ENCODE measurements at places on chromosomes 2 and 18.

- DNase-seq = peak; percentile 72
Observed at GRCh38 chr2:74457549-74458131, 598 bp upstream of the WBP1 start.

- DNase-seq = no peak
Observed at GRCh38 chr2:25473758-25474340, 132.1 kb upstream of the DNMT3A start.

DNA sequence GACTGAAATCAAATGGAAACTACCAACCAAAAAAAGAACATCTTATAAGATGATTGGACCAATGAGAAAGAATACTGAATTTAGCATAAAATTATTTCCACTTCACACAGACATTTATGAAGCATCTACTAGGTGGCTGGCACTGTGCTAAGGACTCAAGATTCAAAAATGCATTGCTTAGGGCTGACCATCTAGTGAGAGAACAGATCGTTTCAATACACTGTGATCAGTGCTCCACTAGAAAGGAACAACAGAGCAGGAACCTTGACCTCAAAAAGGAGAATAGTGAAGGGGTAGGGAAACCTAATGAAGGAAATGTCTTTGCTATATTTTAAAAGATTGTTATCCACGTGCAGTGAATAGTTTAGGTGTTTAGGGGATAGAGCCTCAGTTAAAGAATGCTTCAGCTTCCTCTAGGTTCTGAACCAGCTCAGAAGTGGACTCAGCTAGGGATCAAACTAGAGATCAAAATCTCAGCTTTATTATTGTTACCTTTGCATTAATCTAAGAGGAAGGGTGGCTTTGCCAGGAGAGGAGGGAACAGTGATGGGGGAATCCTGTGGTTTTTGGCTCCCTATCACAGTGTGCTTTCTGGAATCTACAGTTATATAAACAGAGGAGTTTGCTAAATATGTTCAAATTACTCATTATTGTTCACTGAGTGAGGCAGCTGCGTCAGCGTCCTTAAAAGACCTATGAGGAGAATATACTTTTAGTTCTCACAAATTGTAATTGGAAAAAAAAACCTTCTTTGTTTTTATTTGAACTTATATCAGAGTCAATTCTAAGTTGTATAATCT lies 16.2 kb upstream of the BBS5 start:
- no peak for DNase-seq

DNA sequence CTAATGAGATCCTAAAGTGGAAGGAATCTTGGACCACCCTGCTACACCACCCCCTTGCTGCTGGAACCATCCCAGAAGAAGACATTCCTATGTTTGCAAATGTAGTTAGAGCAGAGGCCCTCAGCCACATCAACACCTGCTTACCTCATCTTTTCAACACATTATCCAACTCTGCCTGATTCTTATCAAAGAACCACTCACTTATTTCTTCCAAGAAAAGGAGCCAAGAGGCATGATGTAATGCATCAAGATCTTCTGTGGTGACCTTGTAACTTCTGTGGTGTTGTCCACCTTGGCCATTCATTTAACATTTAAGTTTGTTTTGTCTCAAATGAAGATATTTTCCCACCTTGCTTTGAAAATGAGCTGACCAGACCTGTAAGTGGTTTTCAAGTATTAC lies 338.1 kb downstream of the CTNNA2 start:
- no peak for DNase-seq

DNA sequence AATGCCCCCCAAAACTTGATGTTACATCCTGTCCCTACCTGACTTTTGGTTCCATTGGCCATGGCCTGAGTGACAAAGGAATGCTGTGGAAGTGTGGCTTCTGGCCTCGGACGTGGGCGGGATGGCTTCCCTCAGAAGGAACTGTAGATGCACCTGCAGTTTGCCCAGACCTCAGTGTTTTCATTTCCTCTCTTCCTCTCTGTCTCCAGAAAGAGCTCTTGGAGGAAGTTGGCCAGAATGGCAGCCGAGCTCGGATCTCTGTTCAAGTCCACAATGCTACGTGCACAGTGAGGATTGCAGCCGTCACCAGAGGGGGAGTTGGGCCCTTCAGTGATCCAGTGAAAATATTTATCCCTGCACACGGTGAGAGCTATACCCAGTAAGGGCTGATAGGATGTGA lies 61.0 kb upstream of the TMEM87B start:
- DNase-seq = no peak

GRCh38 chr2:25029183-25029554 lies 12.7 kb upstream of the EFR3B start:
- no peak for DNase-seq

GRCh38 chr18:47893939-47894699 lies 36.3 kb downstream of the SMAD2 start:
- no peak for DNase-seq

DNA sequence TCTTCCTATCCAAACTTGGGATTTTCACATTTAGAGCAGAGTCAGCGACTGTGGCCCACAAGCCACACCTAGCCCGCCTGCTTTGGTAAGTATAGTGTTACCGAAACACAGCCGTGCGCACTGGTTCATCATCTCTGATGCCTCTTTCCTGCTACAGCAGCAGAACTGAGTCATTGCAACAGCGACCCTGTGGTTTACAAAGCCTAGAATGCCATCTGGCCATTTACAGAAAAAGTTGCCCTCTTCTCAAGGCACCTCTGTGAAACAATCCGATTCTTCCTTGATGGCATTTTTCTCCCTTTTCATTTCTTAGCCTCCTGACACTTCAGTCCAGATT lies 10.7 kb upstream of the IAH1 start:
- DNase-seq = no peak

DNA sequence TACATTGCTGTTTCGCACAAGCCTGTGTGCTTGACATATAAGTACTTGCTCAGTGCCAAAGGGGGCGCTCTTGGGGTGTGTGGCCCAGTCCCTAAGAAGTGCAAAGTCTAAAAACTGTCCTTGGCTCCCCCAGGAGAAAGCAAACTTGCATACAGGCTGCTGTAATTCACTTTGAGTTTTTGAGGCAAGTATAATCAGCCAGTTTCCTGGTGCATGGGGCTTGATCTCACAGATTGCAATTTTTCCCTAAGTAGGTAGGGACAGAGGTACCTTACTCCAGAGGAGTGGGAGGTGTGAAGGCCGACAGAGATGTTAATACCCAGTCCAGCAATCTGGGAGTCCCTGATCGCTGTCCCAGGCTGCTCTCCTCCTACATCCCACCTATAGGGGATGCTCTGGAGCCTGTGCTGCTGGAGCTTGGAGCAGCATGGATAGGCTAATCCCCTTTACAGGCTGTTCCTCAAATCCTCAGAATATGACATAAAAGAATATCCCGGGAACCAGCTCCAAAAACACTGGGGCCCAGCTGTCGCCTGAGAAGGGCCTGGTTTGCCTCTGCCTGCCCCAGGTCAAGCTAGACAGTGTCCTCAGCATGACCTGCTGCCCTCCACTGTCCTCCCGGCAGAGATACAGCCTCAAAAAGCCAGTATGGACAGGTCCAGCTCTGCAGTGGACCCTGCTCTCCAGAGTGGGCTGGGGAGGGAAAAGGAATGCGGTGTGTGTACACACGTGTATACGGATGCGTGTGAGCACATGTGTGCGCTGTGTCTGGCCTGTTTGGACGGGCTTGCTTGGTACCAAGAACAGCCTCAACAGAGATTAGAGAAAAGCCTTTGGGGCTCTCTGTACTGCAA lies 136.5 kb upstream of the HAAO start:
- DNase-seq = no peak

DNA sequence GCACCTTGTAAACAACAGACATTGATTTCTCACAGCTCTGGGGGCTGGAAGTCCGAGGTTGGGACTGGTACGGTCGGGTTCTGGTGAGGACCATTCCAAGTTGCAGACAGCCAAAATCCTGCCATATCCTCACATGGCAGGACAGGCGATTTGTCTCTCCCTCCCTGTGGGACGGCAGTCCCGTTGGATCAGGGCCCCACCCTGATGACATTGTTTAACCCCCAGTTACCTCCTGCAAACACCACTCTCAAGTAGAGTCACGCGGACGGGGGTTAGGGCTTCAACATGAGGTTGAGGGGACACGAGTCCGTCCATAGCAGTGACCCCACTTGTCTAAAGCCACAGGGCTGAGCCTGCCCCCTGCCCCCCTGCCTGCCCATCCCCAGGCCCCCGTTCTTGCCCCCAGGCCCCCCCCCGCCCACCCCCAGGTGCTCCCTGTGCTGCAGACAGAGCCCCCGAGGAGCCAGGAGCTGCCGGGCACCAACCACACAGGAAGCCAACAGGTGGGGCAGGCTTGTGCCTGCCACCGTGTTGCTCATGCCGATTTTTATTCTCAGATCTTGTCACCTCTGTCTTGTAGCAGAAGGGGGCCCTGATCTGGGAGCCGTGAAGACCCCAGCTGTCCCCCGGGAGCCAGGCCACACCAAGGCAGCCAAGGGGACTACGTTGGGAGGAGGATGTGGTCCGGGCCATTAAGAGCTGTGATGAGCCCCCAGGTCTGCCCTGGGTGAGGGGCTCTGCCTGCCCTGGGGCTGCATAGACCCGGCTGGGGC lies 82.2 kb downstream of the NFATC1 start:
- DNase-seq = no peak

- DNase-seq = no peak
Observed at GRCh38 chr2:116416731-116417377, 1397.6 kb upstream of the DDX18 start.

DNA sequence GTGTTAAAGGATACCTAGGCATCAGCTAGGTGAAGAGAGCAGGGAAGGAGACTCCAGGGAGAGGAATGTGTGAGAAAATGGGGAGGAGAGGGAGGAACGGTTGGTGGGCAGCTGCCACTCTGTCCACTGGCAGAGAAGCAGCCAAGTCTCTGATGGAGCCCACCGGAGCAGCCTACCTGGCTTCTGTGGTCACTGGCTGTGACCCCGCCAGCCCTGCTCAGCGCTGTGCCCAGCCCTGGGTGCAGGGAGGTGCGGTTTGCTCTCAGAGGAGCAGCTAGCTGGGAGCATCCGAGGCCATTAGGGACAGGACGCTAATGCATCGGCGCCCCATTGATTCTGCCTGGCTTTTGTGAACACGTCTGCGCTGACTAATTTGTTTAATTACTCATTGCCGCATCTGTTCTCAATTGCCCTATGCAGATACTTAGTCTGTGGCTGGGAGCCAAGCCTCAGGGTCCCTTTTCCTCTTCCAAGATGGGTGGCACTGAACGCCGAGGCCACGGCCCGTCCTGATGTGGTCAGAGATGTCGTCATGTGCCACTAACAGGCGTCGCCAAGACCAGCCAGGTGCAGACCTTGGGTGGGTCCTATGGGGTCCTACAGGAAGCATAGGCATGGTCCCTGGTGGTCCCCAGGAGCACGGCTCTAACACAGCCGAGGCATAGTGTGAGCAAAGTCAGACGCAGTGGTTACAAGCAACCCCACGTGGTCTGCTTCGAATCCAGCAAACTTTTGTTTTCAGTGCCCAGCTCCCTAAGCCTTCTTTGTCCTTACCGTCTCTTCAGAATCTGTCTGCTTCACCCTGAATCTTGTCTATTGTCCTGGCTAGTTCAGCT lies 82.0 kb downstream of the RRM2 start:
- DNase-seq = no peak

DNA sequence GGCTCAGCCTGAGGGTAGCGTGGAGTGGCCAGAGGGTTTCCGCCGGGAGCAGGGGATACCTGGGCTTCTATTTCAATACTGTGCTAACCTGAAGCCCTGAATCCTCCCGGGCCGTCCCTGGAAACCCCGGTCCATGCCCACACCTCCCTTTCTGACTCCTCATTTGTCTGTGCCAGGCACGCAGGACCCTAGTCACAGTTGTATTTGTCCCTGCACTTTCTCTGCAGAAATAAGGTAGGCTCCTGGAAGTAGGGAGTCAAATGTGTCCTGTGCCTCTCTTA lies 418.8 kb upstream of the HS6ST1 start:
- DNase-seq = no peak

DNA sequence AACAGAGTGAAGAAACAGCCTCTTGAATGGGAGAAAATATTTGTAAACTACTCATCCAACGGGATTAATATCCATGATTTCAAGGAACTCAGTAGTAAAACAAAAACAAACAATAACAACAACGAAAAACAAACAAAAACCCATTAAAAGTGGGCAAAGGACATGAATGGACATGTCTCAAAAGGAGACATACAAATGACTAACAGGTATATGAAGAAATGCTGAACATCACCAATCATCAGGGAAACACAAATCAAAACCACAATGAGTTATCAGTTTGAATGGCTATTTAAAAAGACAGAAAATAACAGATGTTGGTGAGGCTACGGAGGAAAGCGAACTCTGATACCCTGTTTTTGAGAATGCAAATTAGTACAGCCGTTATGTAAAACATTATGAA lies 224.8 kb upstream of the NRXN1 start:
- no peak for DNase-seq

- no peak for DNase-seq
Observed at GRCh38 chr2:11203480-11203879, 48.2 kb downstream of the SLC66A3 start.

- DNase-seq = no peak
Observed at GRCh38 chr2:222270396-222270795, 28.4 kb downstream of the PAX3 start.

DNA sequence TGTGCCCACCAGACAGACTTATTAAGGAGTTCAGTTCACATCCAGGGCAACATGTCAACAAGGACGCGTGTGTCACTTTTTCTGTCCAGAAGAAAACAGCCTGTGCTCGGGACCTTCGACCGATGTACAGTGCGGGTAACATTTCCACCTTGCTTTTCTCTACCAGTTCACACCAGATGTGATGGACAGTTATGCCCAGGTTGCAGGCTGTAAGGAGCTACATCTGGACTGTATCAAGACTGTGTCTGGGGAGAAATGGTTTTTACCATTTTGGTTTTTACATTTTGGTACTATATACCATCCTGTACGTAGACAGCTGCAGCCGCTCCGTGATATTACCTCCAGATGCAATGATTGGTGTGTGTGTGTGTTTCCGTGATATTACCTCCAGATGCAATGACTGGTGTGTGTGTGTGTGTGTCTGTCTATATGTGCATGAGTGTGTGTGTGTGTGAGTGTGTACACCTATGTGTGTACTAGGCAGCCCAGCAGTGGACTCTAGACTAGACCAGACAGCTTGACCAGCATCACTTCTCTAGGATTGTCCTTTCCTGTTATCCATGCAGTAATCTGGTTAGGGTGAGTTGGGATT lies 118.0 kb downstream of the COL6A3 start:
- DNase-seq = no peak

DNA sequence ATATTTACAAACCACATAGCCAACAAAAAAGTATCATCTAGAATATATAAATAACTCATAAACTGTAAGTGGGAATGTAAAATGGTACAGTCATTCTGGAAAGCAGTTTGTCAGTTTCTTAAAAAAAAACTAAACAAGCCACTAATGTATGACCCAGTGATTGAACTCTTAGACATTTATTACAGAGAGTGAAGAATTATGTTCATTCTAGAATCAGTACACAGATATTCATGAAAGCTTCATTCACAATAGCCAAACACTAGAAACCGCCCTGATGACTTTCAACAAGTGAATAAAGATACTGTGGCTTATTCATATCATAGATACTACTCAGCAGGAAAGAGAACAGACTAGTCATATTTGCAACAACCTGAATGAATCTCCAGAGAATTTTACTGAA lies 1541.5 kb downstream of the LRP1B start:
- DNase-seq = no peak

- no peak for DNase-seq
Observed at GRCh38 chr18:22391407-22392345, 26.0 kb downstream of the CTAGE1 start.

GRCh38 chr18:9714266-9715087 lies 6.4 kb downstream of the RAB31 start:
- no peak for DNase-seq

- DNase-seq = no peak
Observed at GRCh38 chr2:21567395-21567794, 443.6 kb downstream of the TDRD15 start.

- no peak for DNase-seq
Observed at GRCh38 chr2:196959734-196960338, 33.3 kb upstream of the PGAP1 start.
